ENCODE measurements at places on chromosomes 1 and 21.

DNA sequence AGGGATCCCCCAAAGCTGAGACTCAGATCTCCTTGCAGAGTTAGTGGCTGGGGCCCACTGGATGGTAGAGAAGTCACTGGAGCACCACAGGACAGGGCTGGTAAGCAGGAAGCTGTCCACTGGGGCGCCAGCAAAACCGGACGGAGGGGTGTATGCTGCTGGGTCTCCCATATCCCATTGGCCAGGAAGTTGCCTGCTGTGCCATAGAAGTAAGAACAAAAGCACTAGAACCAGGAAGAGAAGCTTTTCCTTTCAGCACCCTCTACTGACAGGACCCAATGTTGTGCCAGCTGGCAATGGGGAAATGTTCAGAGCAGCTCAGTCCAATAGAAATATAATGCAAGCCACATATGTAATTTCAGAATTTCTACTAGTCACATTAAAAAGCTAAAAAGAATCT is 146.6 kb downstream of the SPATA46 start:
- no peak for DNase-seq

DNA sequence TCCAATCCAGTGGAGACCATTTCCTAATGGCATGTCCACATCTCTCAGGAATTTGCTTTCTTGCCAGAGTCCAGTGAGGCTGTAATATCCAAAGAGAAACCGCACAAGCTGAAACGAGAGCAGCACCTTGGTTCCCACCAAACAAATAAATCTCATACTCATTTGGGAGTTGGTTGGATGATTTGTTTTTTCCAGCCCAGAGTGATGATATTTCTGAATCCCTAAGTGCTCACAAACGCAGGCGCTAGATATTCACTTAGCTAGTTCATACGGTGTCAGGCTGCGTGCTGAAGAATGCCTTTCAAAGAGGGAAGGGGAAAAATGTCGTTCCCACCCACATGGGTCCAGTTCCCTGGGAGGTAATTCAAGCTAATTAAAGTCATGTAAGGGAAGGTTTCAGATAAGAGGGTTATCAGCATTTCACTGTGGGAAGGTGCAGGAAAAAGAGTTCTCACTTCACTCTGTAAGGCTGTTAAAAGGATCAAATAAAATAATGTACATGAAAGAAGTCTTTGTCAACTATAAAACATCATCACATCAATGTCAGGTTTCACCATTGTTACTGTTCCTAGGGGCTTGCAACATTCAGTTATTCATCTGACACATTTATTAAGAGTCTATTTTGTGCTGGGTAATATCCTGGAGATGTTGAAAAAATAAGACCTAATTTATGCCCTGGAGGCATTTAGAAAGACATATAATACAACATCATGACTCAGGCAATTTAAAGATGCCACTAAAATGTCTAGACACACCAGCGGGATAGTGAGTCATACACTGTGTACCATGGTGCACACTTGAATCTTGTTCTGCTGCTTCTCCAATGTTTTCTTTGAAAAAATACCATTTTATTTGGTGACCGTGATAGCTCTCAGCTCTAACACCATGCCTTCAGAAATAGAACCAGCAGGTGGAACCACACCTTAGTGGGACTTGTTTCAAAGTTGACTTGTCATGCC is 19.3 kb downstream of the DPT start:
- DNase-seq: no peak

DNA sequence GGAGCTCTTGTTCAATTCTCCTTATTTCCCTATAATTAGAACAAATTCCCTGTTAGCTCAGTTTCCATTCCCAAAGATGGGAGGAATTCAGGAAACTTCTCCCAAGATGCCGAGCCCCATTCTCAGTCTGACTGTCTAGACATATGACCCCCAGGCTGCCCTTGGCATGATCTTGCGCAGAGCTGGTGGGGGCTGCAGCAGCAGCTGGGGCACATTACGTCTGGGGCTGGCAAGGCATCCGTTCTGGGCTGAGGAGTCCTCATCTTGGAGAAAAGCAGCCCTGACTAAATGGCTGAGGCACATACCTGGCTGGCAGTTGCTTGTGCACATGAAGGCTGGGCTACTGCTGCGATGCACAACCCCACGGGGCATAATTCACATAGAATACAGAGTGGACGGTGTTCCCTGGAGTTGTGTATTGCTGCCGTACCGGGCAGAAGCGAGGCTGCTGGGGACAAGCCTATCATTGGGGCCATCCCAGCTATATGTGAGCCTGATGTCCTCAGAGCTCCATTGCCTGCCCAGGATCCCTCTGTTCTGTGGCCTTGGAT is 36.4 kb upstream of the TRABD2B start:
- DNase-seq: no peak

- DNase-seq: peak; percentile 19
Observed at GRCh38 chr1:185733818-185734735, at the start of gene HMCN1. TSS of gene HMCN1 (plus strand) at chr1:185734391. CDS start at chr1:185734780, 389 bp downstream.

DNA sequence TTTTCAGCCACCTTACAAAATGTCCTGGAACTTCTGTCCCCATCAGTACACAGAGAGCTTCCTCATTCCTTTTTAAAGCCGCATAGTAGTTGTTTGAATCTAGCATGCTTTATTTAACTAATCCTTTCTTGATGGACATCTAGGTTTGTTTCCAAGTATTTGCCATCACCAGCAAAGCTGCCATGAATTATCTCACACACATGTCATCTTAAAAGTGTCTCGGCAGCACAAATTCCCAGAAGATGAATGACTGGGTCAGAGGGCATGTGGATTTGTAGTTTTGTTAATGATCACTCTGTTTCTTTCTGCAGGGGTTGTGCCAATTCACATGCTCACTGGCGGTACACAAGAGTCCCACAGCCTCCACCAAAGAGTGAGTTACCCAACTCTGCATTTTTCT is 68.3 kb downstream of the CLIC6 start:
- no peak for DNase-seq

DNA sequence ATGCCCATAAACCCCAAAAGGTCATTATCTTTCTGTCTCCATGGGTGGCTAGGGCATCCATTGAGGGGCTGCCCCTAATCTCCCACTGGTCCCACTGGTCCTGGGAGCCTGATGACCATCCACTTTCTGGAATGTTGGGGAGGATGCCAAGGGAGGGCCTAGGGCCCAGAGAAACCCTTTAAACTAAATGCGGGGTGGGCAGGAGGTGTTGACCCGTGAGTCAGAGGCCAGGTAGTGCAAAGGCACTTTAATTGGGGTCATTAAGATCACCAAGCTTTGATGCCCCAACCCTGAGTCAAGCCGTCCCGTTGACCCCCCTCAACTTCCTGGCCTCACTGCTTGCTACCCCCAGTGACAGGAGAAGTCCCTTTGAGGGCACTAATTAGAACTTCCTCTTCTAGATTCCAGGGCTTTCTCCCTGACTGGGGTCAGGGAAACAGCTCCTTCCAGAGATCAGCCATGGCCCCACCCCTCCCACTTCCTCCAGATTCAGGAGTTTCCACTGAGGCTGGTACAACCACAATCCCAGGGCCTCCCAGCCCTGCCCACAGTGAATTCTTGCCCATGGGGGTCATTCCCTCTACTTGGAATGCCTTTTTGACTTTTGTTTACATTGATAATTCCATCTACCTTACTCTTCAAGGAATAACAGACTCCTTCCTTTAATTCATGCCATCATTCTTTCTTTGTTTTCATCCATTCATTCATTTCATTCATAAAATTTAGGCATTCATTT is 15.5 kb upstream of the SERINC2 start:
- DNase-seq: no peak

DNA sequence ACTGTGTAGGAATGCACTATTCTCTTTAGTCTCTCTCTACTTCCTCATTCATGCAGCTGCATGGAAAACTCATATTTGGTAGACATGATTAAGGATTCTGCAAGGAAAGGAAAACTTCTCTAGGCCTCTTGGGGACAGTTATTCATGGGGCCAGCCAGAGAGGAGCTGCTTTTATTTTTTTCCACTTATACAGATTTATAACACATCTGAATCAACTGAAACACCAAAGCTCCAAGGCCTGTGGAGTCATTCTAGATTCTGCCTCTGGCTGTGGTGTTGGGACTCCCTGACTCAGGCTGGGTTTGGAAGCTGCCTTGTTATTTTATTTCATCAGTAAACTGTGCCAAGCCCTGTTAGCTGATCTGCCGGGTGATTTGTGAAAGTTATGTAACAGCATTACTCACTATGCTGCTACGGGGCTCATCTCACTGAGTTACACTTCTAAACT is 83.9 kb upstream of the EDEM3 start:
- DNase-seq: no peak

DNA sequence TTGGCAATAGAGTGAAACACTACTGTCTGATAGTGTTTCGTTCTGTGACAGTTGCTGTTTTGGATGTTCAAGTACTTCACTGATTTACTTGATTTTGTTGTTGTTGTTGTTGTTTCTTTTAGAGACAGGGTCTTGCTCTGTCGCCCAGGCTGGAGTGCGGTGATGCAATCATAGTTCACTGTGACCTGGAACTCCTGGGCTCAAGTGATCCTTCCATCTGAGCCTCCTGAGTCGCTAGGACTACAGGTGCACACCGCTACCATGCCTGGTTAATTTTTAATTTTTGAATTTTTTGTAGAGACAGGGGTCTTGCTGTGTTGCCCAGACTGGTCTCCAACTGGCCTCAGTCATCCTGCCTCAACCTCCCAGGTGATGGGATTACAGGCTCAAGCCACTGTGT is 2.3 kb downstream of the ATF6 start:
- DNase-seq: no peak

GRCh38 chr1:95679262-95679661 is 445.3 kb downstream of the RWDD3 start:
- DNase-seq: no peak

- DNase-seq: no peak
Observed at GRCh38 chr1:112817555-112818373, 102.6 kb upstream of the PPM1J start.

GRCh38 chr1:26862781-26863684 is at the start of gene SFN:
TSS of gene SFN (plus strand) at chr1:26863149. CDS start at chr1:26863213, 64 bp downstream.
- peak; percentile 75 for DNase-seq

DNA sequence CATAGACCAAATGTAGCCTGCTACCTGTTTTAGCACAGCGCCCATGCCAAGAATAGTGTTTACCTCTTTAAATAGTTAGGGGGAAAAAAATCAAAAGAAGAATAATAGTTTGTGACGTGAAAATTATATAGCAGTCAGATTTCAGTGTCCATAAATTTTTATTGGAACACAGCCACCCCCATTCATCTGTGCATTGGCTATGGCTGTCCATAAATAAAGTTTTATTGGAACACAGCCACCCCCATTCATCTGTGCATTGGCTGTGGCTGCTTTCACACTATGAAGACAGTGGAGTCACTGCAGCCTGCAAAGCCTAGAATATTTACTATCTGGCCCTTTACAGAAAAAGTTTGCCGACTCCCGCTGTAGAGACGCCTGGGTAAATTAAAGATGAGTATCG is 20.9 kb downstream of the EPHX1 start:
- no peak for DNase-seq

- peak; percentile 14 for DNase-seq
Observed at GRCh38 chr21:43280949-43281633, 112.3 kb downstream of the CRYAA start.

GRCh38 chr21:29170944-29171343 is 40.5 kb downstream of the MAP3K7CL start:
- DNase-seq: no peak

GRCh38 chr1:221078260-221078965 is 199.2 kb downstream of the HLX start:
- DNase-seq: no peak

DNA sequence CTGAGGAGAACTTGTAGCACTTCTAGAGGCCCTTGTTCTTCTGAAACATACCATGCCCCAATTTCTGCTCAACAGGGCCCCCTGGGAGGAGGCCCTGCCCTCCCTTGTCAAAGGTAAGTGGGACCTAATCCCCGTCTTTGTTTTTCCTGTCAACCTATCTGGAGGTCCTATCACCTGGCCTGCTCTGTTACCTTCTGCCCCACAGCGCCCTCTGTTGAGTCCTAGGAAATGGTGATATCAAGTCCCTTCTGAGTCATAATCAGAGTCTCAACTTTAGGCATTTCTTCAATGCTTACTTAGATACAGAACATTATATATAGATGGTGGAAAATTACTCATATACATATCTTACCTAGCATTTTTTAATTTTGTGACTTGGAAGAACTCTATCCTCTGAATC is 28.2 kb upstream of the FCRL4 start:
- DNase-seq: peak; percentile 26

DNA sequence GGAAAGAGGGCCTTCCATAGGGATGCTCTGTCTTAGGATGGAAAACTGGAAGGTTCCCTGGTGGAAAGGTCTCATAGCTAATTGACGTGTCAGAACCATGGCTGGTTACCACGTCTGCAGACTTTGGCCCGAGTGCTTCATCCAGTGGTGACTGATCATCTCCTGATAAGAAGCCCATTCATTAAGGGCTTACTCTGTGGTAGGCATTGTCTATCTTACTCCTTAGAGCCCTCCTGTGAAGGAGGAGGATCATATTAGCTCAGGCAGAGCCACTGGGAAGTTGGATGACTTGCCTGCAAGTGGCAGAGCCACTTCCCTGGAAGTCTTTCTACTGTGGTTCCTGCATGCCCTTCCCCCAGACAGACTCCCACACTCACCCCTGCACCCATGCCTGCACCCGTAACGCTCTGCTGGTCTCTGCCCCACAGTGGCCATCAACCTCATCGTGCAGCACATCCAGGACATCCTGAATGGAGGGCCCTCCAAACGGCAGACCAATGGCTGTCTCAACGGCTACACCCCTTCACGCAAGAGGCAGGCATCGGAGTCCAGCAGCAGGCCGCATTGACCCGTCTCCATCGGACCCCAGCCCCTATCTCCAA is 79.9 kb downstream of the UCK2 start:
- DNase-seq: no peak

DNA sequence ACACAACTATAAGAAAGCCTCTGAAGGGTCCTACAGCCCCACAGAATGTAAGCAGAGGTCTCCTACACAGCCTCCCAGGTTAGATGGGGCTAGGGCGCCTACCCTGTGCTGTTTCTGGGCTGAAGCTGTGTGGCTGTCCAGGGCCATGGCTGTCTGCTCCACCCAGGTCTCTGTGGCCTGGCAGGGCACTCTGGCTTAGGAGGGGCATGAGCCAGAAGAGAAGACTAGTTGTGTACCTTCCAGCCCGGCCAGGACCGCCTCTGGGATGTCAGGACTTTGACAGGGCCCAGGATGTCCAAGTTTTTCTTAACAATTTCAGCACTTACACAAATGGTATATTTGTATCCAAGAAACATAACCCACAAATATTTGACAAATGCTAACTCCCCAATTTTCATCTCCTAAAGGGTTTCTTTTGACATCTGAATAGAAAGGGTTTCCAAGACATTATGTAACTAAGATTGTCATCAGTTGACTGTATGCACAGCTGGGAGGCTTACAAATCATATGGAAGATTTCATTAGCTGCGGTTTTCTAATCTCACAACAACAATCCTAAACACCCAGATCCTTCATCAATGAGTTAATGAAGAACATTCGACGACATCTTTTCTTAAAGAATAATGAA is 80.5 kb downstream of the HSF2BP start:
- no peak for DNase-seq

DNA sequence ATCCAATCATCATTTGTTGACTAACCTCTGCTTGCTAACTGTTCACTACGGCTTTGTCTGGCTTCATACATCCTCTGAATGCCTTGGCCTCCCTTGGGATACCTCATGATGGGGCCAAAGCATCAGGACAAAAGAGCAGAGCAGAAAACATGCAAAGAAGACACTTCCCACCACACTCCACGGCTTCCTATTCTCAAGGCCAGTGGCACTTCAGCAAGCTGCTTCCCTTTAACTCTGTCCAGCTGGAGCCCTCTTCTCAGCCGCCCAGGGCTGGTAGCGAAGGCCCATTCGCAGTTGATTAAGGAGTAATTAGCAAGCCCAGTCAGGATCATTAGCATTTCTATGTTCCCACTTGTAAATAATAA is 224.3 kb upstream of the FGGY start:
- DNase-seq: no peak

- no peak for DNase-seq
Observed at GRCh38 chr21:35637431-35637830, 422.9 kb downstream of the SETD4 start.

GRCh38 chr1:152899027-152899426 is 9.3 kb upstream of the IVL start:
- no peak for DNase-seq
